Putamen (tissue), 1 donor: ENCODE measurements at places on chromosomes 5 and 9.

GRCh38 chr5:135395866-135396265 lies 3.2 kb downstream of the MACROH2A1 start:
- no peak for DNase-seq

DNA sequence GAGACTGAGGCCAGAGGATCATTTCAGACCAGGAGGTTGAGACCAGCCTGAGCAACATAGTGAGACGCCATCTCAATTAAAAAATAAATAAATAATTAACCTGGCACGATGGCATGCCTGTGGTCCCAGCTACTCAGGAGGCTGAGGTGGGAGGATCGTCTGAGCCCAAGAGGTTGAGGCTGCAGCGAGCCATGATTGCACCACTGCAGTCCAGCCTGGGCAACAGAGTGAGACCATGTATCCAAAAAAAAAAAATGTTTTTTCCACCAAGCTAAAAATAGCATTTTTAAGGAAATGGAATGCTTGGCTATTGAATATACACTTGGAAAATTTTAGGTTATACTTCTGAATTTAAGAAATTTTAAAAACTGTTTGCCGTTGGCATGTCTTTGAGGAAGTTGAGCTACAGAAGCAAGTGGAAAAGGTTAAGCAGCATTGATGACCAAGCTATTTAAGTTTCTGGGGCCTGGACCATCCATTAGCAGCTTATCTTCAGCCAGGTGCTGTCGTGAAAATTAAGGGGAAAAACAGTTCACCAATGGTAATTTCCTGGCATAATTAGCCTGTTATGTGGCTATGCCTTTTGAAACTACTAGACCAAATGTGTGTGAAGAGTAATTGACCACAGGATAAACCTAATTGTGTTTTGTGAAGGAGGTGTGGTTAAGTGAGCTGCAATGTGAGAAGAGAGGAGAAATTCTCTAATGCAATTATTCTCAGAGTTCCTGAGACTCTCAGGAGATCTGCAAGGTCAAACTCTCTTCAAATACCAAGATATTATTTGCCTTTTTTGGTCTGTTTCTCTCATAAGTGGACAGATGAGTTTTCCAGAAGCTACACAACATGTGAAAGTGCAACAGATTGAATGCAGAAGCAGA lies 21.0 kb downstream of the F2R start:
- no peak for DNase-seq

DNA sequence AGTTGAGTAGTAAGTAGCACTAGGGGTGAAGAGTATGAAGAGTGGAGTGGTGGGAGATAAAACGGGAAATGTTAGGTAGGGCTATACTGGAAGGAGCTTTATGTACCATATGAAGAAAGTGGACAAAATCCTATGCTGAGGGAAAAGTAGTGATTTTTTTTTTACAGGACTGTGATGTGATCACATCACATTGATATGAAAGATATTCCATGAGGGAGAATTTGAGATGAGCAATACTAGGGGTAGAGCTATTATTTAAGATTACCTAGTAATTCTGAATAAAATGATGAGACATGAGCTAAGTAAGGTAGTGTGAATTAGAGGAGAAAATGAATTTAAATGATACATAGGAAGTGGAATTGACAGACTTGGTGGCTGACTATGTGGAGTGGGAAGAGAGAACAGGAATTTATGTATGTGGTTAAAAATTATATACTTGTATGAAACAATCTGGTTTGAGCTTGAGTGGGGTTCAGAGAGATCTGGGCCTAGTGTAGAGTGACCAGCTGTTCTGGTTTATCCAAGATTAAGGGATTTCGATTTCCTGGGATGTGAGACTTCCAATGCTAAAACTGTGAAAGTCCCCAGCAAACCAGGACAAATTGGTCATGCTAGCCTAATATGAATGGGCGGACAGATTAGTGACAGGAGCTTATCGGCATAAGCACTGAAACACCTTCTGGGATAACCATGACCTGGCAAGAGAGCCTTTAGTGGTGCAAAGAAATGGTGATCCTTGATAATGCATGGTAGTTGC lies 29.3 kb upstream of the STOM start:
- DNase-seq: no peak

GRCh38 chr9:87569008-87569509 lies 71.4 kb downstream of the DAPK1 start:
- DNase-seq: peak; percentile 32

DNA sequence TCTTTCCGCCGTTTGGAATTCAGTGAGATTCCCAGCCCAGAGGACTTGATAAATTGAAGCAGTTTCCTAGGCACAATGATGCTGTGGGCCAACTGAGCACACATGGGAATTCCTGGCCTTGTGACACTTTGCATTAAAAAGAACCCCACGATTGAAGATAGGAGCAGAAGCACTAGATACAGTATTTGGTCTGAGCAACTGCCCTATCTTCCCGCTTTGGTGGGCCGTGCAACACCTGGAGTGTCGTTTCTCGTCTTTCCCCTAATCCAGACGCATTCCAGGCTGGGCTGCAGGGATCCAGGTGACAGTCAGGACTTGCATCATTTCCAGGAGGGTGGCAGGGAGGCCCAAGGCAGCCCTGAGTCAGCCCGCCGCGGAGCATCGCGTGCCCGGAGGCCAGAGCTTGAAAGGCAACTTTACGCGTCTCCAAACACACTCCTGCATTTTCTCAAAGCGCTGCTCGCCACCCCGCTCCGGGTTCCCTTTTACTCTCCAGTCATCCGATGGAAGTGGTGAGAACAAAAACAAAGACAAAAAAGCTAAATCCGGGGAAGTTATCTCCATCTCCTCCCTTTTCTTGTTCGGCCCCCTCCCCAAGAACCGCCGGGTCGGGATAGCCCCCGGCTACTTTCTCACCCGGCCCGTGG lies 753 bp upstream of the STC2 start:
- no peak for DNase-seq
